ENCODE measurements at places on chromosomes 3 and 15.

- no peak for DNase-seq
These were observed 164.7 kb downstream of the PGPEP1L start for GRCh38 chr15:98842973-98843285.

- DNase-seq, result no peak
These were observed 362.3 kb upstream of the GOLIM4 start for GRCh38 chr3:168457954-168458539.

GRCh38 chr15:81723701-81724100 lies 322.1 kb downstream of the MEX3B start:
- DNase-seq, result peak; percentile 78

GRCh38 chr3:159882790-159883779 lies 105.5 kb upstream of the IL12A start:
- no peak for DNase-seq

- DNase-seq, result no peak
These were observed 22.4 kb downstream of the TMC3 start for GRCh38 chr15:81351651-81352050.

GRCh38 chr15:63250312-63250965 lies 27.0 kb upstream of the APH1B start:
- no peak for DNase-seq

- no peak for DNase-seq
These were observed 31.4 kb downstream of the GTF2E1 start for GRCh38 chr3:120773932-120774331.

GRCh38 chr3:195020921-195021320 lies 250.0 kb downstream of the XXYLT1 start:
- no peak for DNase-seq

- DNase-seq, result no peak
These were observed 3.0 kb upstream of the BUB1B start for GRCh38 chr15:40157778-40158447.

- DNase-seq, result no peak
These were observed 34.4 kb downstream of the TNK2 start for GRCh38 chr3:195873971-195874370.

- no peak for DNase-seq
These were observed 523.0 kb downstream of the NTRK3 start for GRCh38 chr15:87733541-87733941.

DNA sequence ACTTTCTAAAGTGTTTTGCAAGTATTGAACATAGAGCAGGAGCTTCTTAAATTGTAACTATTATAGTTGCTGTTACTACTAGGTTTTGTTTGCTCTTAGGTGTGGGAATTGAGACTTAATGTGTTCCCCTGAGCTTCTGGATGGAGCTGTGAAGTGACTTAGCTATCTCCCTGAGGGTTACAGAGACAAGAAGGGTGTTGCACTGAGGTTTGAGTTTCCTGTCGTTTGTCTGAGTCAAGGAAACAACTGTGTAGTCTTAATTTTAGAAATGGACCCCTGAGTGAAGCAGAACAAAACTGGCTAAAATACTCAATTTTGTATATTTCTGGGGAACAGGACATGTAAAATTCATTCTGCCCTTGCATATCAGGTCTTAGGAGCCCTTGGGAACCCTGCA lies 20.4 kb downstream of the TTC21A start:
- DNase-seq, result no peak

DNA sequence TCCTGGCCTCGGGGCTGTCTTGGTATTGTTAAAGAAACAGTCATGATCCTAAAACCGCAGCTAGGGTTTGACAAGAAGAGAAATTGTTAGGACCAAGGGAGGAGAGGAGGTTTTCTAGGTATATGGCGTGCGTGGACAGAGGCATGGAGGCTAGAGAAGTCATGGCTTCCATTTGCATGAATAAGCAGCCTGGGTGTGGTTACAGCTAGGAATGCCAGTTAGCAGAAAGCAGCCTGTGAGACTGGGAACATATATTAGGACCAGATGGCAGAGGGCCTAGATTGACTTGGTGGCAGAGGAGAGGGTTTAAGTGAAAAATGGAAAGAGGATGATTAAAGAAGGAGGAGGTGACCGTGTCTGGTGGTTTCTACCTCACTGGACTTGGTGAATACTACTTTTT lies 573.6 kb upstream of the ARRDC4 start:
- no peak for DNase-seq

DNA sequence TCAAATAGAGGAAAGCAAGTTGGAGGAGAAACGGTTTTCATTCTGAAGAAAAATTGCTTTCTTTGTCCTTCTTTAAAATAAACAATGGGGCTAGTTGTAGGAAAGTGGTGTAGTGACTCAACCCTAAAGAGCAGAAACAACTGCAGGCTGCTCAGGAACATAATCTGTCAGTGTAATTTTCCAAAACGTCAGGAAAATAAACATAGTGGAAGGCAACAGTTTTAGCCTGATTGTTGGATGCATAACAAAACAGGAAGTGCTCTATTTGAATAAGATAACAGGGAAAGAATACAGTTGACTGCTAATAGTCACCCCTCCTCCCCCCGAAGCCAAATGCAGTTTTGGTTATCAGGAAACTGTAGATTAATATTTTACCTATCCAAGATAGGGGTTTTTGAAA lies 167.6 kb downstream of the ECT2 start:
- peak; percentile 37 for DNase-seq

GRCh38 chr3:176939022-176939817 lies 258.1 kb downstream of the TBL1XR1 start:
- DNase-seq, result peak; percentile 60

DNA sequence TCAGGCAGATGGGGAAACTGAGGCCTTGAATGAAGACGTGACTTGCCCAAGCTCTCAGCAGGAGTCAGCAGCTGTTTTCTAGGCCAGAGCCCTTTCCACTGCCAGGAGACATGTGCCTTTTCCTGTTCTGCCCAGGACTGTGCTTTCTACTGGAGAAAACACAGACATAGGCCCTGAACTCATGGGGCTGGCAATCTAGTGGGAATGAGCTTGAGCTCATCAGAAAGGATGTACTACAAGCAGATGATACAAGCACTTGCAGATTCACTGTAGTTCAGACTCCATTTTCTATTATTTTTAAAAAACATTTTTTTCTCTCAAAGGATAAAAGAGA lies 14.4 kb downstream of the MASP1 start:
- DNase-seq, result no peak

- no peak for DNase-seq
These were observed 189.8 kb upstream of the ATP11B start for GRCh38 chr3:182603501-182603900.

GRCh38 chr3:125213946-125214542 lies 1.5 kb upstream of the SLC12A8 start:
- DNase-seq, result no peak

DNA sequence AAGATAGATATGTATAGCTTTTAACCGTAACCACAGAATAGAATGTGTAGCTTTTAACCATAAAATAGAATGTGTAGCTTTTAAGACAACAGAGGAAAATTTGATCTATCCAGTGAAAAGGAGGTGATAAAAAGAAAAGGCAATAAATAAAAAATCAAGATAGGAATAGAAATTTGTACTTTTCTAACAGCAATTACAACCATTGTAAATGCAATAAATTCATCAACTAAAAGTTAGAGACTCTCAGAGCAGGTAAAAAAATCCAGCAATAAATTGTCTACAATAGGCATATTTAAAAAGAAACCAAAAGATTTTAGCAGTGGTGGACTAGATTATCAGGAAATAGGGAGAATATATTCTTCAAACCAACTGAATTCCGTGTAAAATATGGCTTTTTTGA lies 63.8 kb upstream of the ABHD2 start:
- no peak for DNase-seq

GRCh38 chr15:84795186-84795585 lies 22.0 kb upstream of the ALPK3 start:
- no peak for DNase-seq

GRCh38 chr3:133443649-133444422 lies 44.0 kb downstream of the BFSP2 start:
- DNase-seq, result no peak

GRCh38 chr15:101047301-101047781 lies 128.2 kb downstream of the LRRK1 start:
- DNase-seq, result no peak

DNA sequence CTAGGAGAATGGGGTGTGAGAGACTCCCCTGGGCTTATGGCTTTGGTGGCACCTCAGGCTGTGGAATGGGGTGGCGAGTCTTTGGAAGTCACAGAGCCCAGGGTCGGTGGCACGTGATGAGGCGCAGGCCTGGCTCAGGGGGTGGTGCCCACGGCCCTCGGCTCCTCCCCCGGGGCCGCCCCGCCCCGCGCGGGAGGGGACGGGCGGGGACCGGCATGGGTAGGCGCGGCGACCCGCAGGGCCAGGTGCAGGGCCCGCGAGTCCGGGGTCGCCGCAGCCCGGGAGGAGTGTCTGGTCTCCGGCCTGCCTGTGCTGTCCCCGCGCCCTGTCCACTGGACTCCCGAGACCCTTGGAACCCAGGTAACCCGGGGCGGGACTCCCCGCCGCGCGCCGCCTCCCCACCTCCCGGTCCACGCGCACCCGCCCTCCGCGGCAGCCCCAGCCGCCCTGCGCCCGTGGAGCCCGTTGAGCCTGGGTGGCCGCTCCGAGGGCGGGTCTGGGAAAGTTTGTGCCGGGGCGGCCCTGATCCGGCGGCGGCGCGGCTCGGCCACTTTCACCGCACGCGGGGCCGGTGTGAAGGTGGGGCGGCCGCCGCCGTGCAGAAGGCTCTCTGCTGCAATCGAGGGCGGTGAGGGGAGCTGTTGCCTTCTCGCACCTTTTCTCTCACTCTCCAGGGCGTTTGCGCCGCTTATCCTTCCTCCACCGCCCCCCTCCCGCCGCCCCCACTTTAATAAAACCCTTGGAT lies at the start of gene PAQR5:
TSS of gene PAQR5 (plus strand) at position 216 of the 745 bp plus-strand sequence. CDS start 61,169 bp downstream, outside the sequence.
- no peak for DNase-seq

- DNase-seq, result no peak
These were observed 207.2 kb upstream of the TPM1 start for GRCh38 chr15:62835351-62835750.

DNA sequence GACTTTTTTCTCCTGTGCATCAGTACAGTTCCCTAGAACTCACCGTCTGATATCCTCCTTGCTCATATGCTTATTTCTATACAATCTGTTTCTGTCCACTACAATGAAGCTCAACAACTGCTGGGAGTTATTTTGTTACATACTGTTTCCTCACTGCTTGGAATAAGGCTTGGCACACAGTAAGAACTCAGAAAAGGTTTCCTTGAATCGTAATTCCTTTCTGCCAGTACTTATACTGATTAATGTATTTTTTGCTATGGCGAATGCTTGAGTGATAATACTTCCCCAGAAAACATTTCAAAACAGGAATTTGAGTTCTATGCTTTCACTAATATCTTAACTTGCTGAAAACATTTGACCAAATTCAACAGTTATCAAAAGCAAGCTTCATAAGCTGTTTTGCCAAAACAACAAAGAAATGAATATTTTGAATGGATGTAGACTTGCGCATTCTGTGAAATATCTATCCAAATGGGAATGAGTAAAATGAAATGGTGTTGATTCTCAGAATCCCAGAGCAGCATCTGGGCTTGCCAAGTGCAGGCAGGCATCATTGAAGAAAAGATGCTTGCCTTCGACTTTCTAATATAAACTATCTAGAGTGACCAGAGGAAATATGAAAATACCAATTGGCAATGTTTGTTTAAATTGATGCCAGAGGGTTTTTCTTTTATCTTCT lies 286.3 kb downstream of the RAP2B start:
- DNase-seq, result peak; percentile 31

- no peak for DNase-seq
These were observed 30.4 kb upstream of the ZNF639 start for GRCh38 chr3:179292450-179292849.

GRCh38 chr3:124032311-124032880 lies 40.5 kb upstream of the ROPN1 start:
- peak; percentile 56 for DNase-seq

GRCh38 chr15:79176151-79176550 lies 85.6 kb upstream of the RASGRF1 start:
- no peak for DNase-seq

- DNase-seq, result no peak
These were observed 46.6 kb downstream of the CEP70 start for GRCh38 chr3:138547342-138547975.

- no peak for DNase-seq
These were observed 190.4 kb downstream of the MBNL1 start for GRCh38 chr3:152459118-152459515.

- DNase-seq, result no peak
These were observed 7.0 kb downstream of the TTC21A start for GRCh38 chr3:39114456-39114855.

- DNase-seq, result no peak
These were observed 563.8 kb downstream of the PYDC2 start for GRCh38 chr3:192024751-192025150.

DNA sequence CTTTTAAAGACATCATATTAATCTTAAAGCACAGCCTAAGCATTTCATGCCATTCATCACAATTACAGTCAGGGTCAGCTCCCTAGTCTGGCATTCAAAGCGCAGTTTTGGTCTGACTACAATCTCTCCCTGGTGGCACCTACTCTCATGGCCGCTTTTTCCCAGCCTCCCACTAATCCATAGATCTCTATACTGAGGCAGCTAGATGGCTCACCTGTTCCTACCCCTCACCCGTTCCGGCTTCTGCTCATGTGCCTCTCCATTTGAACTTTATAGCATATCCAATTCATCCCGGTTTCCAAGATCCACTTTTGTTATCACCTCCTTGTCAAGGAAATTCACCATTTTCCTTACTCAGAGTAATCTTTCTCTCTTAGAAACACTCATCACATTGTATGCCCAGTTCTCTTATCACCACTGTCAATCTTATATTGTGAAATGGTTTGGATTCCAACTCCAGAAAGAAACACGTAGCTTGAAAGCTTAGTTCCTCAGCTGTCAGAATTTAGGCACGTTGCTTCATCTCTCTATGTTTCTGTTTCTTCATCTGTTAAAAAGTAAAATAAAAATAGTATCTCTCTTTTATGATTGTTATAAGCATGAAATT lies 220.0 kb upstream of the UBE2E2 start:
- DNase-seq, result no peak

GRCh38 chr3:52483577-52484381 lies 11.4 kb upstream of the STAB1 start:
- peak; percentile 27 for DNase-seq

GRCh38 chr3:50314342-50314741 lies 8.2 kb downstream of the HYAL2 start:
- DNase-seq, result no peak

DNA sequence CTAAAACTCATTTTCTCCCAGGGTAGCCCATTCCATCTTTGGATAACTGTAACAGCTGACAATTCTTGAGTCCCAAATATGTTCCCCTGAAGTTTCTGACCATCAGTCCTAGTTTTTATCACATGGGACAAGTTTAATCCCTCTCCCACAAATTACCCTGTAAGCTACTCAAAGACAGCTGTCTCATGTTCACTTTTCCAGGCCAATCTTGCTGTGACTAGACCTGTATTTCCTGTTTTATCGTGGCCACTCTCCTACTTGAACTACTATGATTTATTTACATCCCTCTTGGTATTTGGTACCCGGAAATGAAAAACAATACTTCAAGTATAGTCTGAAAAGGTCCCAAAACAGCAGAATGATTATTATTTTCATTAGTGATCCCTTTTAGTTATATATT lies 95.1 kb upstream of the MEX3B start:
- no peak for DNase-seq

- no peak for DNase-seq
These were observed 6.1 kb upstream of the CLSTN2 start for GRCh38 chr3:139928708-139929505.
